ENCODE measurements at places on chromosomes 11 and 22.

DNA sequence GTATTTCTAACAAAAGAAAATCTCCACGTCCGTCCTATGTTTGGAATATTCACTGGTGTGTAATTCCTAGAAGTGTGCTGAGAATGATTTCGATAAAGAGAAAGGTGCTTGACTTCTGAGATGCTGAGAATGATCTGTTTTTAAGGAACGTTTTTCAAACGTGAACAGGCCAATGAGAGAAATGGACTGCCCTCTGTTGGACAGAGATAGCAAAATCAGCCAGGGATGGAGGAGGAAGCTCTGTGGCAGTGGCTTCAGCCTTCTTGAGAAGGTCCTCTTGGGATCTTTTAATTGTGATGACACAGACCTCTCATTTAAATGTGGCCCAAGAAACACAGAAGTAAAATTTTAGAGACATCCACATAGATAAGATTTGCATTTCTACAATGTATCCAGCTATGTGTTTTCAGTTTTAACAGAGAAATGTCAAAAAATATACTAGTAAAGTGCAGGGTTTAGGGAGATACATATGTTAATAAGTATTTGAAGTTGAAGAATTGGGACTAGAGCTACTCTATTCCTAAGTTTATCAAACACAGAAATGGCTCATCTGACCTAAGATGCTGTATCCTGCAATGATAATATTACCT lies 84.0 kb upstream of the RCN1 start:
- DNase-seq: no peak

DNA sequence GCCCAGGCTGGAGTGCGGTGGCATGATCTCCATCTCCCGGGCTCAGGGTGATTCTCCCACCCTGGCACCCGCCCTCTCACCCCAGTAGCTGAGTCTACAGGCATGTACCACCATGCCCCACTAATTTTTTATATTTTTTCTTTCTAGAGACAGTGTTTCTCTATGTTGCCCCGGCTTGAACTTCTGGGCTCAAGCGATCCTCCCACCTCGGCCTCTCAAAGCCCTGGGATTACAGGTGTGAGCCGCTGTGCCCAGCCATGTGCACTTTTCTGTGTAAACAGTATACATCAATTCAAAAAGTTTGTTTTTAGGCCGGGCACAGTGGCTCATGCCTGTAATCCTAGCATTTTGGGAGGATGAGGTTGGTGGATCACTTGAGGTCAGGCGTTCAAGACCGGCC lies 14.7 kb downstream of the GRIK4 start:
- DNase-seq: no peak

DNA sequence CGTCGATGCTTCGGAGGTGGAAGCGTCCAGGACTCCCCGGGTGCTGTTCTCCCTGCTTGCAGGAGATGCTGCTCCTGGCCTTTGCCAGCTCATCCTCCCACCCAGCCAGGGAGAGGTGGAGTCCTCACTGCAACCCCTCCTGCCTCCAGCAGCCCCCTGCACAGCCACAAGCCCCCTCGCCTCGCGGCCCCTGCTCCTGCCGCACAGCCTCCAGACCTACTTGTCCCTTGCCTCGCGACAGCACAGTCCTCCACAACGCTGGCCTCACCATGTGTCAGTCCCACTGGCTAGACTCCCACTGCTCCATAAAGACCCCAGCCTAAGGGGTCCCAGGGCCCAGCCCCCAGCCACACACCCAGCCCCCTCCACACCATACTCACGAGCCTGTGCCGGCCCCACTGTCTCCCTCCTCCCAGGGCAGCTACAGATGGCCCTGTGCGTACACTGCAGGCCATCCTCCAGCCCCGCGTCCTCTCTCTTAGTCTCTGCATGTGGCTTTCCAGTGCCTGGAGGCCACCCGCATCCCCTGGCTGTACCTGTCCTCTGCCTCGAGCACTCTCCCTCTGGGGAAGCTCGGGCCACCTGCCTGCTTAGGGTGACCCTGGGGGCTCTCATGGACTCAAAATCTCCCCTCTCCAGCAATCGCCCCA lies 91.5 kb downstream of the CELSR1 start:
- DNase-seq: no peak

DNA sequence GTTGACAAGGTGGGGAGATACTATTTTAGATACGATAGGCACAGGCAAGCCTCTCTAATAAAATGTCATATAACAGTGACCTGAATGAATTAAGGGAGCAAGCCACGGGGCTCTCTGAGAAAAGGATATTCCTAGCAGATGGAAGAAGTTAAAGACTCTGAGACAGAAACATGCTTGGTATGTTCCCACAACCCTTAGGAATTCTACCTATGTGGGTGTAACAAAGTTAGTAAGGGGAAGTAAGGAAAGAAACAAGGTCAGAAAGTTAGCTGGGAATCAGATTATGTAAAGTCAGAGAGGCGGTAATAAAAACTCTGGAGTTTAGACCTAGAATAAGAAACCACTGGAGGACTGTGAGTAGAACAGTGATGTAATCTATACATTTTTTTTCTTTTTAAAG lies 59.7 kb upstream of the GDPD4 start:
- no peak for DNase-seq

DNA sequence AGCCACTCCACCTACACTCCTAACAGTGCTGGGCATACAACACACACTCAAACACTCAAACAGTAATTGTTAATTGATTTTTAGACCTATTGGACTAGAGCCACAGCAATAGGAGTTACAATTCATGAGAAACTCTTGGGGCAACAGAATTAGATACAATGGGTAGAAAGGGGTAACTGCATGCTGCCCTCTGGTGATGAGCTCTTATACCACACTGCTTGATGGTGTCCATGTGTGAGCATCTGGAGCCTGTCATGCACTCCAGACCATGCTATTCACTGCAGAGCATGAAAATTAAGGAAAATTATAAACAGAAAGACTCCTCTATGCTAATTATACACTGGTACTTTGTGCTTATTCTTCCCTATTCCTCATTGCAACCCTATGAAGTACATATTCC lies 975.5 kb upstream of the CCDC90B start:
- no peak for DNase-seq

- no peak for DNase-seq
Measured at GRCh38 chr11:101439488-101439887, 144.3 kb downstream of the TRPC6 start.

DNA sequence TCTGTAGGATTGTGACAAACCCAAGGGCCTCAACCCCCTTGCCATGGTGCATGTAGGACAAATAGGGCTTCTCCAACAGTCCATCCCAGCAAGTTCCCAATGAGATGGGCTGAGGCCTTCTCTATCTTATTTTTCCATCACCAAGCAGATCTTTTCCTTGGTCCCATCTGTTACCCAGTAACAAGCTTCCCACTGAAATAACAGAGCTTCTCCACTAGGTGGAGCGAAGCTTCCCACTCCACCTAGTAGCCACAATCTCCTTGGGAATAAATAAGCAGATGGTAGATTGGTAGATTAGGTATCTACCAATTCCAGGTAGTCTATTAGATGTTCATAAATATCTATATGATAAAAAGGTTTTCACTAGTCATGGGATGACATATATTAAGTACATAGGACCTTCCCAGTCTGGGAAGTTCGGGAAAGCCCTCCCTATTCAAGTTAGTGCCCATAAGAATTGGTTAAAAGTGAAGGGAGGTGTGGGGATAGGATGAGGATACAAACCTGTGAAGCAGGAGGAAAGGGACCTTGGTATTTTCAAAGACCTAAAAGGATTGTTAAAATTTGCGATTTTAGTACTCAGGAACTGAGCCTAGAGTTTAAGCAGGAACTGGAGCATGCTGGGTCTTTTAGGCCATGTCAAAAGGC lies 5.9 kb upstream of the OR52L1 start:
- DNase-seq: no peak

- no peak for DNase-seq
Measured at GRCh38 chr11:94545264-94546161, 1.8 kb downstream of the FUT4 start.

DNA sequence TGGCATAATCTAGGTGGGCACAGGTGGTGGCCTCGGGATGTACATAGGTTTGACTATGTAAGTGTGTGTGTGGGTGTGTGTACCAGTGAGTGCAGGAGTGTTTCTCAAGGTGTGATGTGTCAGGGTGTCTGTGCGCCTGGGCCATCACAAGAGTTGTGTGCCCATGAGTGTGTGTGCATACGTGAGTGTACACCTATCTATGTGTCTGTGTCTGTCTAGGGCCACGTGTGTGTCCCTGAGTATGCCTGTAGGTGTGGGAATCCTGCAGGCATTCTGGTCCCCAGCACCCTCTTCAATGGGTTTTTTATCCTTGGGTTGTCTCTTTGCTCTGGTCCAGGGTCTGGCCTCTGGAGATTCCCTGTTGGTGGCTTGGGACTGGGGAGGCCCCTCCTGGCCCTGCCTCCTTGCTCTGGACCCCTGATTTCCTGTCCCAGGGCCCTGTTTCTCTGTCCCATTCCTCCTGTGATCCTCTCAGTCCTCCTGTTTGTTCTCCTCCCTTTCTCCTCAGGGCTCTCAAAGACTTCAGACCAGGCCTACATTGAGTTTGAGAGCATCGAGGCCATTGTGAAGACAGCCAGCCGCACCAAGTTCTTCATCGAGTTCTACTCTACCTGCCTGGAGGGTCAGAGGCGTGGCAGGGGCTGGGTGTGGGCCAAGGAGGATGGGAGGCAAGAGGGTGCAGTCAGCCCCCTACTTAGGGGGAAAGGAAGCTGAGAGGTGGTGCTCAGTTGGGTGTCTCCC lies 9.4 kb downstream of the INPPL1 start:
- DNase-seq: no peak

DNA sequence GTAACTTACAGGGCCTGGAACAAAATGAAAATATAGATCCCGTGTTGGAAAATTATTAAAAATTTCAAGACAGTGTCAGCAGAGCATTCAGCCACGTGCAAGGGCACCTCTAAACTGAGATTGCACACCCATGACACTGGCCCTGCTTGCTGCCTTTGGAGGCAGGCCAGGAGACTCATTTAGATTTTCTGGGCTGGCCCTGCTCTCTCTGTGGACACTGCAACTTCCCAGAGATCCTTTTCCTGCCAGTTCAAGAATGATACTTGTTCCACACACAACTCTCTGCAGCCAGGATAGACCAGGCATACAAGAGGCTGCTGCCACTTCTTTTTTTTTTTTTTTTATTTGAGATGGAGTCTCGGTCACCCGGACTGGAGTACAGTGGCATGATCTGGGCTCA lies 56.7 kb upstream of the PTPRJ start:
- DNase-seq: no peak

DNA sequence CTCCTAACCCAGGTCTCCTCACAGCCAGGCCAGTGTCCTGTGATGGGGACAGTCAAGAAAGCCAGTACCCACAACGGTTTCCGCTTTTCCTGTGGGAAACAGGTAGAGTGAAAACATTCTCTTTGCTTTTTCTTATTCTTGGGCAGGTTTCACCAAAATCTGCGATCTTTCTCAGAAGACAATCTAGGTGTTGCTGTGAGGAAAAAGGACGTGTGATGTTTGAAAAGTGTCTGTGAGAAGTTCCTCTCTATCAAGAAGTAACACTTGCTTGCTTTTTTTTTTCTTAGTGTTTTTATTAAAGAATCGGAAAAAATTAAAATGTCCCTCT lies 9.2 kb upstream of the IL2RB start:
- DNase-seq: no peak

DNA sequence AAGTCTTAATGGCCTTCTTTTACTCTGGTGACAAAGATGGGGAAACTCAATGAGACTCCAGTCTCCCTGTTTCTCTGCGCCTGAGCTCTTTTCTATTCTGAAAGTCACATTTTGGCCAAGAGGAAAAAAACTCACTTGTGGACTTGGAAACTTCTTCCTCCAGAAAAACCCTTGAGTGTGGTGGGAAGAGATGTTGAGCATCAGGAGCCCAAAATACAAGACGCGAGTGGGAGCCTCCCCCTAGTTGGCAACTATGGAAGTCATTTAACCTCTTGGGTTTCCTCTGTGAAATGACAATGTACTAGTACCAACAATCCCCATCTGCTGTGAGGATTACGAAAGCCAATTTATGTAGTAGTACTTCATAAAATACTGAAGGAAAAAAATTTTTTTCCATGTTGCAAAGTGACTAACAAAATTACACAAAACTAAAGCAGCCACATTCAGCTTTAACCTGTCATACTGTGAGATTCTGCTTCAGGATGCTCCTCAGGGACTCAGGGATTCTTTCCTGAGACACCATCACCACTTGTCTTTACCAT lies 524 bp upstream of the SLC25A17 start:
- DNase-seq: no peak

DNA sequence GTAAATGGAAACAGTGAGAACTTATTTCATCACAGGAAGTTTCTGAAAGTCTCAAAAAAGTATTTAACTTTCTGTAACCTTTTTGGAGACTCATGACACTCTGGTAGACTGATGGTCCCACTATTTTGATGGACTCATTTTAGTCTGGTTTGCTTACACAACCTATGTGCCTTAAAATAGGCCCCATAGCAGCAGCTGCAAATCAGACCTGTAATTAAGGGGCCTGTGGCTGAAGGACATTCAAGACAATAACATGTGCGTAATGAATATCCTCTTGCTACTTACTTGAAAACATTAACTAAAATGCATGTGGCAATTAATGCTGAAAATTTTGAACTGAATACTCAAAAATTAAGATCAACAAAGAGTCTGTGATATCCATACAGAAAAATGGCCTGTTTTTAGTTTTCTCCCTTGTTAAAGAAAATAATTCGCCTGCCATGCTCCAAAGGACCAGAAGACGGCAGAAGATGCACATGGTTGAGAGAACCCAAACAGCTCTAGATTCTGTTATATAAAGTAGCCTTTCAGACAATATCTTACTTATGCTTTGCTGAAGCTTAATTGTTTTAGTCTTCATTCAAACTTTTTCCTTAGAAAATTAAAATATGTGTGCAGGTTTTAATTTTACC lies 568.5 kb downstream of the KCNA4 start:
- no peak for DNase-seq

- DNase-seq: no peak
Measured at GRCh38 chr11:64893194-64894069, 15.0 kb upstream of the EHD1 start.

DNA sequence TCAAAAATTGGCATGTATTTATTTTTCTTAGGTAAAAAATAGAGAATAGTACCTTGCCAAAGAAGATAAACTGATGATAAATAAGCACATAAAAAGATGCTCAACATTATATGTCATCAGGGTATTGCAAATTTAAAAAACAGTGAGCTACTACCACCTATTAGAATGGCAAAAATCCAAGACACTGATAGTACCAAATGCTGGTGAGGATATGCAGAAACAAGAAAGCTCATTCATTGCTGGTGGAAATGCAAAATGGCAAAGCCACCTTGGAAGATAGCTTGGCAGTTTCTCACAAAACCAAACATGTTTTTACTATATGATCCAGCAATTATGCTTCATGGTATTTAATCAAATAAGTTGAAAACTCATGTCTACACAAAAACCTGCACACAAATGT lies 46.4 kb upstream of the EED start:
- no peak for DNase-seq

GRCh38 chr11:102451681-102452460 lies 694 bp downstream of the TMEM123 start:
- peak; percentile 89 for DNase-seq

- no peak for DNase-seq
Measured at GRCh38 chr11:2130881-2131352, 8.3 kb downstream of the IGF2 start.

- no peak for DNase-seq
Measured at GRCh38 chr11:108997826-108998225, 333.0 kb downstream of the DDX10 start.

Measured in thymus (tissue), 14 donors.